Frontal cortex (tissue), 4 donors: ENCODE measurements at places on chromosomes 12 and 14. TPM values are rescaled to one million over a fixed set of nuclear protein-coding genes. Genes with fewer than 3 reads are reported as not detected.
A peak's percentile ranks its signal among the peaks of the same experiment; 100 is the strongest.

- no peak for DNase-seq
Measured at GRCh38 chr14:36449903-36450302, 70.1 kb downstream of the NKX2-1 start.

- no peak for DNase-seq
Measured at GRCh38 chr12:65259501-65259900, 19.0 kb upstream of the MSRB3 start.

DNA sequence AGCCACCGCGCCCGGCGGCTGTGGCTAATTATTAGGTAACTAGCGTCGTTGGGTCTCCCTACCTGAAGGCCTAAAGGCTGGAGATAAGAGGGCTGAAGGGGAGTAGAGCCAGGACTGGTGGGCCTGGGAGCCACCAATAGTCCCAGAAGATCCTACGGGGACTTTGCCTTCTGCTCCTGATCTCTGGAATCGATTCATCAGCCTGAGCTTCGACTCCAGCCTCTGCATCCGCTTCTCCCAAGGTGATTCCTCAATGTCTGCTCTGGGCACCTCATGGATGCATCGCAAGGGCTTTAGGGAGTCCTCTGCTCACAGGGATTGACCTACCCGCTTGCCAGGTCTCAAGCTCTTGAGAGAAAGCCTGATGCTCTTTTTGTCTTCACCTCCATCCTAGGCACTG, 14.7 kb upstream of the KDM2B start:
- DNase-seq, result no peak

DNA sequence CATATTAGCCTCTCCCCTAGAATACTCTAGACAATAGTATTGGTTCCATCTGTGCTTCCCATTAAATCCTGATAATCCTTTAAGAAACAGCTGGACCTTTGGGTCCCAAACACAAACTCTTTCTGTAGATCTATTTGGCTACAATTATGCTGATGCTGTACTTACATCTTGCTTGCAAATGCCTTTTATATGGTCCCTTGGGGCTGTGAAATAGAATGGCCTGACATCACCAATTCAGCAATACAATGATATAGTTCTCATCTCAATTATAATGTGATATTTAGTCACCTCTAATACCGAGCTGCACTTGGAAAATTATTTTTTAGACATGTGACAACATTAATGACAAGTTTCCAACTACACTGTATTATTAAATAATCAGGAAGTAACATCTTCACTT, 261.5 kb downstream of the SOX5 start:
- no peak for DNase-seq

DNA sequence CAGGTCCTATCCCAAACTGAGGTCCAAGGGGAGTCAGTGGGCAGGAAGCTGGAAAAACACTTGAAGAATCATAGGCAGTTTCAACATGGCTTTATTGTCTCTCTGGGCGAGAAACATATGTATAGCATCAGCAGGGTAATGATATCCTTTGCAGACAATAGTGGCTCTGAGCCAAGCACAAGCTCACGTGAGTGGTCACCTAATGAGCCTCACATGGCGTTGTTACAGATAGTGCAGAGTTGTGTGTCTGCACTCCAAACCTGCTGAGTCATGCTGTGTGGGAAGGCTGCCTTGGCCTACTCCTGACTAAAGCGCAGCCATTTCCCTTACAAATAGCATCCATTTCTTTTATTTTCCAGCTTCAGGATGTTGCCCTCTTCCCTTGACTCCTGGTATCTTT, 105.2 kb upstream of the SYT1 start:
- no peak for DNase-seq

DNA sequence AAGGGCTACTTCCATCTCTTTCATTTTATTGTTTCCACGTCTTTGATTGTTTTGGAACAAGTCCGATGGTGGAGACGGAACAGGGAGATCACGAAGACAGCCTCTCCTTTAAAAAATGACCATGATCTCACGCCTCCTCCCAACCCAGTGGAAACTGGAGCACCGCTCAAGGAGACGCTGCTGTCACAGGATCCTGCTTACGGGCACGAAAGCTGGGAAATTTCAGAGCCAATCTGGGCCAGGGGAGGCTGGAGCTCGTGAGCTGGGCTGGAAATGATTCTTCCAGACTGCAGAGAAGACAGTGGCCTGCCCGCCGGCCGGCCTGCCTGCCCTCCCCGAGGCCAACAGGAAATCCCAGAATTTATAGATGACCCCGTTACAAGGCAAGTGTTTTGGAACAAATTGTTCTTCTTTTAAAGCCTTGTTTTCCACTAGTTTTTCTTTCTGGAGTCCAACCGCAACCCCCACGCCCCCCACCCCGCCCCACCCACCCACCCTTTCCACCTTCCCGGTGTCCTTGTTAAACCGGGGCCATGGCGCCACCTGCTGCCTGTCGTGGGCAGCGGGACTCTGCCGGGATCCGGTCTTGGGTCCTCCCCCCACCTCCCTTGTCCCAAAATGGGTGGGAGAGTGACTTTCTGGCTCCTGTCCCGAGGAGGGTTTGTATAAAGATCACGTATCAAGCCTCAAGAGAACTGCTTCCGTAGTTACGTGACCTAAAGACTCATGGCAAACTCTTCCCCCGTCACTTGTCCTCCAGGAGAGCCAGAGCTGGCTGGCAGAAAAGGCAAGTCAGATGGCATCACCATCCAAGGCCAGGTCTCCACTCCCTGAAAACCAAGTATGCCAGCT, 40.3 kb downstream of the MAP1LC3B2 start:
- peak; percentile 34 for DNase-seq

DNA sequence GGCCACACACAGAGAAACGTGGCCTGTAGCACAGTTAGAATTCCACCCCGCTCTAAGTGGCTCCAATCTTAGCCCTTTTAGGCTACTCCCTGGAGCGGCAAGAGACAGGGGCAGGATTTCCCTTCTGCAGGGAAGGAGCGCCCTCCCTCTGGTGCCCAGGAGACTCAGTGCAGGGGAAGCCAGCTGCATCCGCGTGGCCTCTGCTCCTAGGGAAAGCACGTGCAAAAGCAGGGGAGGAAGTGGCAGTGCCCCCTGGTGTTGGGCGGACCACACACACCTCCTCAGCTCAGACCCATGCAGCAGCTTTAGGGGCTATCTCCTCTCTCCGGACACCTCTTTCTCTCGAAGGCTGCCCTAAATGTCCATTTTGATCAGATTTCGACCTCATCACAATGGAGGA, 50.0 kb downstream of the SPRING1 start:
- no peak for DNase-seq

DNA sequence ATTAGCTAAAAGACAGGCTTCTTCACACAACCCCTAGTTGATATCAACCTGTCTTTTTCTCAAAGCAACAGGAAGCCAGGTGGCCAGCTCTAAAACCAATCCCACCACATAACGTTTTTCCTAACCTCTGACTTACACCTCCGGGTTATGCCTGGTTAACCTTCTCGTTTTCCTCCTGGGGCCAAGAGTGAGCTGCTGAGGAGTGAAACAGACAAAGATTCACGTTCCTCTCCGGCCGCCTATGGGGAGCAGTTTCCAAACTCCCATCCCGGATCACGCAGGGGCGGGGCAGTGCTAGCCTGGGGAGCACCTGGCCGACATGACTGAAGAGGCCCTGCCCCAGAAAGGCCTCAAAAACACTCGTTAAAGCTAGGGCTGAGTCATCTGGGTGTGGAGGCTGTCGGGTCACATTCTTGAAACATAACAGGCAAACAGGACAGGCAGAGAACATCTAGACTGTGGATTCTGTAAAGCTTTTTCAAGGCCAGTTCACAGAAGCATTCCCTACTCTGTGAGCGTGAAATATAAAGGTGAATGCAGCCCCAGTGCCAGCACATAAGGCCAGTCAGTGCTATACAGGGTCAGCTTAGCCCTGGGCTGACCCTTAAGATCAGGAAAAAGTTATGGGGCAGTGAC, 25.9 kb upstream of the LGALS3 start:
- DNase-seq, result no peak

DNA sequence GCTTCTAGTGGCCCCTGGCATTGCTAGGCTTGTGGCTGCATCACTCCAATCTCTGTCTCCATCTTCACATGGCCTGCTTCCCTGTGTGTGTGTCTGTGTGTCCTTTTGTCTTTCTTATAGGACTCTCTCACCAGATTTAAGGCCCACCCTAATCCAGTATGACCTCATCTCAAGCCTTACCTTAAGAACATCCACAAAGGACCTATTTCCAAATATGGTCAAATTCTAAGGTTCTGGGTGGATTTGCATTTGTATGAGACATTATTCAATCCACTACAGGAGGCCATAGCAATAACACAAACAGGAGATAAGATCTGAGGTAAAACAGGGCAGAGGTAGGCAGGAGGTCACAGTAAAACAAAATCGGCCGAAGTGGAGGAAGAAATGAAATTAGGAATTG, 375.9 kb downstream of the BTG1 start:
- no peak for DNase-seq

DNA sequence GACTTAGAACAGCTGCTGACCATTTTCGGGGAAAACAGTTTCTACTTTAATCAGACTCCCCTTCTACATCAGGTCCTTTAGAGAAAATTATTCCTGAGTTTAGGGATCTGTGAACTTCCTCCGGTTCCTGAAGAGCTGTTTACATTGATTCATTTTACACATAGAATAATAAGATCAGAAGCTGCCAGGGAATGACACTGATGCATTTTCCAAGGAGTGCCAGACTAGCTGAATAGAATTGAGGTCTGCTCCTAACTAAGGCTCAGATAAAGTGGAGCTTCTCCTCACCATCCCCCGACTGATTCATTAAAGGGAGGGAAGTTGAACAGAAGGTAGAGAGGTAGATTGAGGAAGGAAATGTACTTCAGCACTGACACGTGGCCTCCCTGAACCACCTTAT, 41.9 kb upstream of the PSMA6 start:
- no peak for DNase-seq

DNA sequence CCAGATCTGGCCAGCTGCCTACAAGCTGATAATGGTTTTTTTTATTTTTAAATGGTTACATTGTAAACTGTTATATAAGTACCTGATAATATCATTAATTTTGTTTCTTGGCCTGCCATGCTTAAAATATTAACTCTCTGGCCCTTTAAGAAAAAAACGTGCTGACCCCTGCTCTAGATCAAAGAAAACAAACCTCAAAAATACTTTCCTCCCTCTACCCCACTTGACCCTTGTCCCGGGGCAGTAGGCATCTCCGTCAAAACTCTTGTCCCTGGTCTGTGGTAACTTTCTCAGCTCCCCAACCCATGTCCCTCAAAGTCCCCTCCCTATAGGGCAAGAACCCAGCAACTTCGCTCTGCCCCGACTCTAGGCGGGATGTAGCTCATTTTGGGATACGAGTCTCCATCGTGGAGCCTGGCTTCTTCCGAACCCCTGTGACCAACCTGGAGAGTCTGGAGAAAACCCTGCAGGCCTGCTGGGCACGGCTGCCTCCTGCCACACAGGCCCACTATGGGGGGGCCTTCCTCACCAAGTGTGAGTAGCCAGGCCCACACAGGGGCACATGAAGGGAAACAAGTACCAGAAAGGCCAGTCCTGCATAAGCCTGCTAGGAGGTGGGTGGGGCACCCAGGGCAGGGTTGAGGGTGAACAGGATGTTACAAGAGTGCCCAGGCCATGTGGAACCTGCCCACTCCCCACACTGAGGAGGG, 3.5 kb downstream of the RDH5 start:
- DNase-seq, result no peak

- DNase-seq, result no peak
Measured at GRCh38 chr12:6550294-6551062, 5.4 kb downstream of the IFFO1 start.

DNA sequence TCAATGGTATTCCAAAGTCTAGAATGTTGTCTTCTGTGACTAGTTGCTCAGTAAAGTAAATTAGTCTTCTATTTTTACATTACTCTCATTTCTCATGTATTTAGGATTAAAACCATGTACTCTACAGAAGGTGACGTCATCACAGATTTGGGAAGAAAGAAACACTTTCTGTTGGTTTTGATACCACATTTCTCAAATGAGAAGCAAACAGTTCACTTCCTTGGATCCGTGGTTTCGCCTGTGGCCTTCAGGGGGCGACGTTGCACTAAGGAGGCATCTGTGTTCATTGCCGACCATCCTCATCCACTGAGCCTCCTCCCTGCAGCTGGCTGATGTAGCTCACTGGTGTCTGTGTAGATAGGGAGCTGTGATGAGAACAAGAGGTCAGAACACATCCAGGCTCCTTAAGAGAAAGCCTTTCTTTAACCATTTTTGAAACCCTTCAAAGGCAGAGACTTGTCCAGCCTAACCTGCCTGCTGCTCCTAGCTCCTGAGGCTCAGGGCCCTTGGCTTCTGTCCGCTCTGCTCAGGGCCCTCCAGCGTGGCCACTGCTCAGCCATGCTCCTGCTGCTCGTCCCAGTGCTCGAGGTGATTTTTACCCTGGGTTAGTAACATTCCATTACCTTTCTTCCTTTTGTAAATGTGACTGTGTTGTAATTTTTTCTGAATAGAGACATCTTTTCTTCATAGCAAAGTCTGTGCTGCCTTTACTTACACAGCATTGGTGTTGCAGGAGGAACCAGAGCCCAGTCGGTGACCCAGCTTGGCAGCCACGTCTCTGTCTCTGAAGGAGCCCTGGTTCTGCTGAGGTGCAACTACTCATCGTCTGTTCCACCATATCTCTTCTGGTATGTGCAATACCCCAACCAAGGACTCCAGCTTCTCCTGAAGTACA, 220.6 kb upstream of the OR4E1 start:
- DNase-seq, result no peak

DNA sequence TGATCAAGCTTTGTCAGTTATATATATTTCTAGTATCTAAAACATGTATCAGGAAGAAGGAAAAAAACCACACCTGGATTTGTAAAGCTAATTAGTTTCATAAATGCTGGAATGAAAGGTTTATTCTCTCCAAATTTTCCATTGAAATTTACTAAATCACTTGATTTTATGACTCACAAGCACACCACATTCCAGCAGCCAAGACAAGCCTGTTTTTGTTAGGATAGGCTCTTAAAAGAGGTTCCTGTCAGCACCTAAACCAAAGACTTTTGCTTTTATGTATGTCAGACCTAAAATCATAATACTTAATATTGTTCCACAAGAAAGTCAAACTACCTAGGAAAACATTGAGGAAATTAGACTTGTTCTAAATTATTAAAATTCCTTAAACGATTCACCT, 85.3 kb upstream of the PAWR start:
- no peak for DNase-seq

- DNase-seq, result no peak
Measured at GRCh38 chr12:63308671-63309070, 157.7 kb upstream of the AVPR1A start.

- DNase-seq, result no peak
Measured at GRCh38 chr12:113190761-113191160, 5.2 kb downstream of the RITA1 start.

DNA sequence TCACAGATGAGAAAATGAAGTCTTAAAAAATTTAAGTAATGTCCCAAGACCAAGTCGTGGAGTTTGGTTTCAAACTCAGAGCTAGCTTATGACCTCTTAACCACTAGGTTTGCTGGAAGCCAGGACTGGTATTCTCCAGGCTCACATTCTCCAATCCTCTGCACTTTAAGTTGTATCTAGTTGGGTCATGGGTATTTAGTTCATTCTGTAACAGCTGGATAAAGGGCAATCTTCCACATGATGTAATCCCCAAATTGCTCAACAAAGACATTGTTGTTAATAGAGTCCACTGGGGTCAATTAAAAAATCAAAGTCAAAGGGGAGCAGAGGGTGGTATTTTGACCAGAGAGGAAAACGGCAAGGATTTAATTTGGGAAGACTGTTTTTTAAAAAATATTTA, 17.8 kb upstream of the GAS2L3 start:
- no peak for DNase-seq

AICDA gene
- not detected for total RNA-seq

BHLHE41 gene
- total RNA-seq, result 0.41 TPM

HOXC11 gene
- total RNA-seq, result not detected

OR6C2 gene
- not detected for total RNA-seq

KRT83 gene
- total RNA-seq, result not detected
